Fibroblast of skin of left quadriceps (primary cell): ENCODE measurements at places on chromosomes 13 and 19.

DNA sequence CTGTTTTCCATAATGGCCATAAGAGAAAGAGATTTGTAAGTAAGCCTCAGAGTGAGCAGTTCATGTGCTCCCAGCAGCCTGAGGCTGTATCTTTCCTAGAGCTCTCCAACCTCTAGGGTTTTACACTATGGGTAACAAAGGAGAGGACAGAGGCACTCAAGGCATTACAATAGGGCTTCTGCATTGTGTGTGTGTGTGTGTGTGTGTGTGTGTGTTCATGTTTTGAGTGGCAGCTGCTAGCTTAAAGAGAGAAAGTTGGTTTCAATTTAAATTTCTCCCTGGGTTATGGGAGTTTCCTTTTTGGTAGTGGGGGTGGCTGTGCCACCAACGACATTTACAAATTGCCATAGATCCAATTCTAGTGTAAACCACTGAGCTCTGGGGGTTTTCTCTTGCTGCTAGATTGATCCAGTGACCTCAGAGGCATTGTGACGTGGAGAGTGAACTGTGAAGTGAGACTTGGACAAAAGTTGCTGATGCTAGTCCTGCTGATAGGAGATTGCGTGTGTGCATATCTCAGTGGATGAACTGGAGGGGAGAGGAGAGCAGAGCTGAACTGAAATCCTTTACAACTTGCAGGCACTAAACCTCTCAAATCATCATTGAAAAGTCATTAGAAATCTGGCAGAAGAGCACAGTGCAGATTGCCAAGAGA, 67.2 kb upstream of the OLFM4 start:
- DNase-seq, result no peak

DNA sequence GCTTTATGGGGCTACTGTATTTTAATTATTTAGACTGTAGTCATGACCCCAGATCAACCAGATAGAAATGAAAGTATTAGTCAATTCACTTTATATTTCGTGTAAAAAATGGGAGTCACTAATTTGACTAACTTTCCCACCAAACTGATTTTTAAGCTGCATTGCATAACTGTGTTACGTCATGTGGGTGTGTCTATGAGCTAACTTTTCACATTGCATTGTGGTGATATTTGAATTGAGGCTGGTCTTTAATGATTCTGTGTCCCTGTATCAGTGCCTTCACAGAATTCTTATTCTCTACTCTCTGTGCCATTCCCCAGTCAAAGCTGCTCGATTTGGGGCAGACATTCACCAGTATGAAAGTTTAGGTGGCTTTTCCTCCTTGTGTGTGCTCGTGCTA, 172.7 kb upstream of the MAB21L1 start:
- DNase-seq, result no peak

GRCh38 chr13:111431206-111431605, 110.8 kb downstream of the TEX29 start:
- no peak for DNase-seq

- peak; percentile 8 for DNase-seq
Measured at GRCh38 chr13:44396701-44397580, 23.3 kb downstream of the SERP2 start.

DNA sequence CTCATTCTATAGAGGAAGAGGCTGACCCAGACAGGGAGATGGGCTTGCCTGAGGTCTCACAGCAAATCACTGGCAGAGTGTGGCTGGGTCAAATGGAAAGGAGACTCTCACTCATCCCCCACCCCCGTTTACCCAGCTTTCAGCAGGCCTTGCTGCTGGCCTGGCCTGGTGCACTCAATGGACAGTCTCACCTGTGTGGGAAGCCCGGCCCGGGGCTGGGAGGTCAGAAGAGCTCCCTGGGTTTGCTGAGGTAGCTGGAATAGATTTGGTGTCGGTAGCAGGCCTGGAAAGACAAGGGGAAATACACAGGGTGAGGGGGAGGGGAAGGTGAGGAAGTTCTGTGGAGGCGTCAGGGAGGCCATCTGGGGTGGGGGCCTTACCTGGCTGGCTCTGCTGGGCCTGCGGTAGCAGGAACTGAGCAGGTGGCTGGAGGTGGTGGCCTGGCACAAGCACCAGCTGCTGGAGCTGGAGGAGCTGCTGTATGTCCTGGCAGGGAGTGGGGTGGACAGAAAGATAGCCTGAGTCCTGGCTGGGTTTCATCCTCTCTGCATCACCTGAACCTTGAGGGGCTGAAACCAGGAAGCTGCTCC, 23.5 kb downstream of the ZNF574 start:
- no peak for DNase-seq
